ENCODE measurements at places on chromosomes 3 and 15.

- DNase-seq, result no peak
Measured at GRCh38 chr15:63996794-63997357, 49.4 kb downstream of the DAPK2 start.

GRCh38 chr3:187567021-187567420 is 103.2 kb downstream of the SST start:
- DNase-seq, result no peak

DNA sequence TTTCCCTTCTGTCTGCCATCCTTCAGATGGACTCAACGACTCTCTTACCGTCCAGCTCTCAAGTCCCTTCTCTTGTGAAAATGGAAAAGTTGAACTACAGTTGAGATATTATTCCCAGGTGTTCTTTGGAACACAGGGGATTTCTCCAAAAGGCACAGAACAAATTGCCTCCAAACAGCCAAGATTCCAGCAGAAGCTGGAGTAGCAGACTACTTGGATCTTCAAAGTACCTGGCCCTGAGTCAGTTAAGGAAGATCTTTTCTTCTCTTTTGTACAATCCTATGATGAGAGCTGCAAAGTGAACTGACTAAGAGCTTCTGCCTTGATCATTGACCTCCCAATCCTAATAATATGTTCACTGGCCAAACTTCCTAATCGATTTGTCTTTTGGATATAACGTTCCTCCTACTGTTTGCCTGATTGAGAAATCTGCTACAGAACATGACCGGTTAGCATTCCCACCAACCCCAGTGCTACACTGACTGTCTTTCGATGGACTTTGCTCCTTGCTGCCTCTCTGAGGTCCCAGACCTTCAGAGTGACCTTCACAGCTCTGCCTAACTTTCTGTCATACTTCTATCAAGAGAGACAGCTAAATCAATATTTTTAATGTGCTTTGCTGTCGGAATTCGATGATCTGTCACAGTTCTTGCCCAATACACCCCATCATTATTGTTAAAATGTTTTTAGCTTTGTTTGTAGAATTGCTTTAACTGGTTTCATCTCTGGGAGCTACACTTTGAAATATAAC is 21.9 kb downstream of the PAQR9 start:
- no peak for DNase-seq

GRCh38 chr3:76065964-76066363 is 280.6 kb upstream of the ZNF717 start:
- no peak for DNase-seq

- no peak for DNase-seq
Measured at GRCh38 chr3:43950775-43951174, 260.0 kb downstream of the ABHD5 start.

DNA sequence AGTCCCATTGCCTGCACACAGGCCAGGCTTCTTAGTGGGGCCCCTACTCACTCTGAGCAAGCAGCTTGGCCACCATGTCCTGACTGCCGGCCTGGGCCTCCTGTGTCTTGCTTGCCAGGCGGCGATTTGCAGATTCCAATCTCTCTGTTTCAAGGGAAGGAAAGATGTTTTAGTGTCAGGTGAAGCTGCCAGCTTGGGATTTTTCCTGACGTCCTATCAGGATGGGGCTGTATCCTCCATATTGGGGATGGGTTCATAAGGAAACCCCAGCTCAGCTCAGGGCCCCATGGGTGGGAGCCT is 8.5 kb downstream of the AMOTL2 start:
- DNase-seq, result no peak
